ENCODE measurements at places on chromosomes 7 and 10. TPM values are rescaled to one million over a fixed set of nuclear protein-coding genes. Genes with fewer than 3 reads are reported as not detected.

NUTM2E gene
- polyA plus RNA-seq, result 0.51 TPM

SKIDA1 gene
- polyA plus RNA-seq, result 5.3 TPM

BHLHA15 gene
- 0.48 TPM for polyA plus RNA-seq

OR9A2 gene
- not detected for polyA plus RNA-seq

CAV1 gene
- 431 TPM for polyA plus RNA-seq
